HFFc6 (cell line): ENCODE measurements at places on chromosomes 3 and 15. TPM values are rescaled to one million over a fixed set of nuclear protein-coding genes. Genes with fewer than 3 reads are reported as not detected.

- no peaks in the 10 kb centered on the region for H3K36me3 ChIP-seq
- no peak for DNase-seq
- H3K4me1 ChIP-seq, result peaks cover 20% of the 10 kb centered on the region
- no peaks in the 10 kb centered on the region for H3K27me3 ChIP-seq
Measured at GRCh38 chr3:73073091-73073707, 11.7 kb downstream of the EBLN2 start.

DNA sequence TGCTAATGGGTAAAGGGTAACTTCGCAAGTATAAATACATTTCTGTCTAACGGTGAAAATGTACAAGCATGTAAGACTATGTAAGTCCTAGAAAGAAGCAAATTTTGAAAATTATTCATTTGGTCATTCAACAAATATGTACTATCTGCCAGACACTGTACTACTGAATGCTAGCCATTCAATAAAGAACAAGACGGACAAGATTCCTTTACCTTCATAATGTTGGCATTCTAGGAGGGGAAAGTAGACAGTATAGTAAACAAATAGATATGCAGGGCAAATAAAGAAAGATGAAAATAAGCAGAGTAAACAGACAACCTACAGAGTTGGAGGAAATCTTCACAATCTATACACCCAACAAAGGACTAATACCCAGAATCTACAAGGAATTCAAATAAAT, 32.7 kb downstream of the C3orf70 start:
- H3K27ac ChIP-seq, result no peak overlapping the region
- DNase-seq, result no peak
- H3K27me3 ChIP-seq, result peaks cover 4% of the 10 kb centered on the region
- no peaks in the 10 kb centered on the region for H3K36me3 ChIP-seq
- H3K4me3 ChIP-seq, result no peak overlapping the region

GRCh38 chr3:146115619-146116018, 45.4 kb downstream of the PLOD2 start:
- H3K36me3 ChIP-seq, result peaks cover 75% of the 10 kb centered on the region
- H3K4me1 ChIP-seq, result peaks cover 27% of the 10 kb centered on the region
- H3K4me3 ChIP-seq, result no peak overlapping the region
- H3K27me3 ChIP-seq, result peaks cover 9% of the 10 kb centered on the region

DNA sequence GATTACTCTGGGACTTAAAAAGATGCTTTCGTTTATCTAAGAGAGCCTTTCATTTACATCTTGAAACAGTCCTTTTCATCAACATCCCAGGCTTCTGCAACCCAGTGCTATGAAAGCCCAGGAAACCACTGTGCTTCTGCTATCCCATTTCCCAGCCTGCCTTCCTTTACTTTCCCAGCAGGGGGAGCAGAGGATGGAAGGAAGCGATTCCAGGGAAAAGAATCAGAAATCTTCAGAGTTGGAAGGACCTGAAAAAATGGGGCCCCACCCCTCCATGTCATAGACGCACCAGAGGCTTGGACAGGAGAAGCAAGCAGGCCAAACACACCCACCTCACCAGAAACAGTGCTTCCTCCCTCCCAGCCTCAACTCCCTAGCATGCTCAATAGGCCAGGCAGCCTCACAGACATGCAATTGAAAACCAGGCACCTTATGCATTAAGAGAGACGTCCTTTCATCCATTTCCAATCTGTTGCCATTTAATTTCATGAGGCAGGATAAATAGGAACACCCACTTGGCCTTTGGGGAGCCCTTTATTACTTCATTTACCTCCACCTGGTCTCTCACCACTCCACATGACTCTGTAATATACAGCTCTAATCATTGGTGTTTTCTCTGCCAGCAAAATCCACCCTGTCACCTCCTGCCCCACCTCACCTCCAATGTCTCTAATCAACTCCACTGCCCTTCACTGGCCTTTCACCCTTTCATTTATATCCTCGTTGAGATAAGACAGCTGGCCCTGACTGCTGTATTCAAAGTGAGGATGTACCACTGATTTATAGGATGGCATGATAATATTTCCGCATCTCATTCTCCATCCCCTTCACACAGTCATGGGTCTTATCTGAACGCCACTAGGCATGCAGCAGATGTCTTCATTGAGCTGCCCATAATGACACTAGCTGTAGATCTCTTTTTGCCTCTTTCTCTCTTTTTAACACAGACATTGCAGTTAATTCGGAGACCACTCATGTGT, 583.9 kb downstream of the NTRK3 start:
- H3K27me3 ChIP-seq, result peaks cover 2% of the 10 kb centered on the region
- no peak overlapping the region for H3K27ac ChIP-seq
- H3K36me3 ChIP-seq, result peaks cover 12% of the 10 kb centered on the region
- no peak overlapping the region for H3K4me3 ChIP-seq
- peaks cover 47% of the 10 kb centered on the region for H3K4me1 ChIP-seq
- peak; percentile 27 for DNase-seq

- no peak overlapping the region for H3K27ac ChIP-seq
- no peak overlapping the region for H3K4me3 ChIP-seq
- H3K4me1 ChIP-seq, result peaks cover 15% of the 10 kb centered on the region
- no peak for DNase-seq
- peaks cover 38% of the 10 kb centered on the region for H3K27me3 ChIP-seq
- no peaks in the 10 kb centered on the region for H3K36me3 ChIP-seq
Measured at GRCh38 chr3:193875601-193876321, 260.2 kb upstream of the HES1 start.

Gene CHRM5
- total RNA-seq, result 0.10 TPM in 1 of 3 replicates, not detected in the others

- no peak for DNase-seq
- peak overlapping the region; percentile 59 for H3K27ac ChIP-seq
- H3K4me3 ChIP-seq, result peak overlapping the region; percentile 56
- H3K36me3 ChIP-seq, result no peaks in the 10 kb centered on the region
Measured at GRCh38 chr15:52193321-52193720, 2.1 kb upstream of the GNB5 start.

GRCh38 chr15:84908564-84908963, 24.1 kb downstream of the SLC28A1 start:
- no peak overlapping the region for H3K27ac ChIP-seq
- H3K36me3 ChIP-seq, result no peaks in the 10 kb centered on the region
- no peak for DNase-seq
- no peak overlapping the region for H3K4me3 ChIP-seq
- H3K4me1 ChIP-seq, result peaks cover 31% of the 10 kb centered on the region

DNA sequence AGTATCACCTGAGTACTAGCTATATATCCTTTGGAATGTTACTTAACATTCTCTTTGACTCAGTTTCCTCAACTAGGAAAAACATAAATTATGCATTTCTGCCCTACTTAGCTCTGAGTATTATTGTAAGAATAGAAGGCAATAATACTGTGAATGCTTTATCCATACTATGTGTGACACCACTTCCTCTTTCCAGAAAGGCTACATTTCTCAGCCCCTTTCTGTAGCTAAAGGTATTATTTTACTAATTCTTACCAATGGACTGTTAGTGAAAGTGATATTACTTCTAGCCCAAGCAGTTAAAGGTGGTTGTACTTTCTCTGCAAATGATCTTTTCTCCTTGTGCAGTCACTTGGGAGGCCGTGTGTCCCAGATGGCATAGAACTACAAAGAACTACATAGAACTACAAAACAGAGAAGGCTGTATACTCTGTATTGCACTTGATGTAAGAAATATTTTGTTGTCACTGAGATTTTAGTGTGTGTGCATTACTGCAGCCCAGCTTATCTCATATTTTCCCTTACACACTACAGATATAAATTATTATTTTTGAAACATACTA, 35.1 kb downstream of the MYH15 start:
- no peak overlapping the region for H3K27ac ChIP-seq
- DNase-seq, result no peak
- no peak overlapping the region for H3K4me3 ChIP-seq

DNA sequence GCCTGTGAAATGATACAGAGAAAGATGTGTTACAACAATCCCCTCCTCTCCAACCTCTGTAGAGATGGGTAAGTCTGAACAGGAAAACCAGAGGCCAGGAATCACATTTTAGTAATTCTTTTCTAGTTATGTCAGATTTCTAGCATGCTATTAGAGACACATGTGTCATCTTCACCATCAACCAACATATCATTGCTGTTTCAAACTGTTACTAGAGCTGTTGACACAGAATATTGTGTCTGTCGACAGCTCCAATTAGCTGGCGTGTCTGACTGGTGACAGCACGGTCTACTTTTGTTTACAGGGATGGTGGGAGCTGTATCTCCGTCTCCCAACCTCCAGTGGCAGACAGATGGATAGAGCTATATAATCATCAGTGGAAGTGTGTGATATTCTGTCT, 393.2 kb downstream of the SOX2 start:
- no peaks in the 10 kb centered on the region for H3K36me3 ChIP-seq
- no peak for DNase-seq
- no peak overlapping the region for H3K27ac ChIP-seq
- H3K27me3 ChIP-seq, result no peaks in the 10 kb centered on the region
- H3K4me3 ChIP-seq, result no peak overlapping the region

GRCh38 chr3:135452881-135453280, 512.6 kb upstream of the PPP2R3A start:
- no peak overlapping the region for H3K4me3 ChIP-seq
- H3K27me3 ChIP-seq, result peaks cover 6% of the 10 kb centered on the region
- H3K27ac ChIP-seq, result no peak overlapping the region
- no peaks in the 10 kb centered on the region for H3K4me1 ChIP-seq
- no peak for DNase-seq

- H3K27me3 ChIP-seq, result no peaks in the 10 kb centered on the region
- peak; percentile 34 for DNase-seq
- peaks cover 10% of the 10 kb centered on the region; the same call in 1 of the 2 replicates for H3K36me3 ChIP-seq
- no peak overlapping the region for H3K4me3 ChIP-seq
- H3K4me1 ChIP-seq, result peaks cover 6% of the 10 kb centered on the region; the same call in 1 of the 2 replicates
Measured at GRCh38 chr3:65439641-65440284, 599.0 kb downstream of the MAGI1 start.

DNA sequence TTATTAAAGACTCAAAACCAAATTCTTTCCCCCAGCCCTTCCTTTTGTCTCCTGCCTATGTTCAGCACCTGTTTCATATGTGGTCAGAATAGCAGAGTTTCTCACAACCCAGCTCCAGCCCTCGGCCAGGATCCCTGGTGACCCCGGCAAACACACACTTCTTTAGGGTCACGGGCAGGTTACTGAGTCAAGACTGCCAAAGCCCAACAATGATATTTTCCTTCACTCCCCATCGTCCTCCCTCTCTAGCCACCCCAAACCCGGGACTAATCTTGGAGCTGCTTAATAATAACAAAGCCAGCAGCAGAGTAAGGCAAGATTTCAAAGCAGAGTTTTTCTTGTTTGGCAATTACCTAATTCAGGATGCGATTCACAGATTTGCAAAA, 25.5 kb downstream of the RARB start:
- no peak for DNase-seq
- no peaks in the 10 kb centered on the region for H3K36me3 ChIP-seq
- H3K4me1 ChIP-seq, result peaks cover 59% of the 10 kb centered on the region
- H3K27ac ChIP-seq, result peak overlapping the region; percentile 62
- H3K4me3 ChIP-seq, result peak overlapping the region; percentile 77

DNA sequence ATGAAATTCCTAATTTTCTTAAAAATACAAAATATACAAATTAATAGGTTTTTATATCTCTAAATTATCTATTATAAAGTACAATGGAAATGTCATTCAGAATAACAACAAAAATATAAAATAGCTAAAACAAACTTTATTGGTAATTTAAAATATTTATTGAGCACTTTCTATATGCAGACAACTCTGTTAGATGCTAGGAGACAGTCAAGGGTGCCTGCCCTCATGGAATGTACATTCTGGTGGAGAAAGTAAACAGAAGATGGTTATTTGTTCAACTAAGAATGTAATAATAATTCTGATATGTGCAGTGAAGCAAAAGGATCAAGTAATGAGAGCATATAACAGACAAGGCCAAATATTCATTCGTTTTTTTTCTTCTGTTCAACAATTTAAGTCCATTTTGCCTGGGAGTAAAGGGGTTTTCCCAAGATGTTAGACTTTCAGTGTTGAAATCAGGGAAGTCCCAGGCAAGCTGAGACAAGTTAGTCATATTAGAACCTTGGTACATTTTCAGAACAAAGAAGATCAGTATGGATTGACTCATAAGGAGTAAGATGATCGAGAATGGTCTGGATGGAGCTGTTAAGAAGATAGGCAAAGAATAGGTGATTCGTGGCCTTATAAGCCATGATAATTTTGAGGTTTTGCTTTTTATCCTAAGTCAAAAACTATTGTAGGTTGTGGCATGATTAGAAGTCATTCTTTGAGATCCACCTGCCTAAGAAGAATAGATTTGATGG, 150.2 kb upstream of the MLF1 start:
- H3K4me1 ChIP-seq, result no peaks in the 10 kb centered on the region
- no peak overlapping the region for H3K4me3 ChIP-seq
- no peaks in the 10 kb centered on the region for H3K36me3 ChIP-seq
- H3K27ac ChIP-seq, result no peak overlapping the region

Gene POPDC2
- 0.46 and 0.68 TPM in 2 replicates for total RNA-seq

GRCh38 chr15:25345943-25346342, 92.9 kb downstream of the UBE3A start:
- H3K4me3 ChIP-seq, result no peak overlapping the region
- no peak overlapping the region for H3K27ac ChIP-seq
- no peaks in the 10 kb centered on the region; the same call in 1 of the 2 replicates for H3K27me3 ChIP-seq
- no peak for DNase-seq

Gene MINDY2
- total RNA-seq, result 26.3 to 34.6 TPM (median 30.8 TPM) in 3 replicates

Gene PHLDB2
- total RNA-seq, result 37.8 to 54.3 TPM (median 52.5 TPM) in 3 replicates

- peaks cover 32% of the 10 kb centered on the region for H3K4me1 ChIP-seq
- peak overlapping the region; percentile 81 for H3K4me3 ChIP-seq
- no peaks in the 10 kb centered on the region; the same call in 1 of the 2 replicates for H3K27me3 ChIP-seq
Measured at GRCh38 chr3:23712656-23713559, 92.8 kb upstream of the UBE2E1 start.

DNA sequence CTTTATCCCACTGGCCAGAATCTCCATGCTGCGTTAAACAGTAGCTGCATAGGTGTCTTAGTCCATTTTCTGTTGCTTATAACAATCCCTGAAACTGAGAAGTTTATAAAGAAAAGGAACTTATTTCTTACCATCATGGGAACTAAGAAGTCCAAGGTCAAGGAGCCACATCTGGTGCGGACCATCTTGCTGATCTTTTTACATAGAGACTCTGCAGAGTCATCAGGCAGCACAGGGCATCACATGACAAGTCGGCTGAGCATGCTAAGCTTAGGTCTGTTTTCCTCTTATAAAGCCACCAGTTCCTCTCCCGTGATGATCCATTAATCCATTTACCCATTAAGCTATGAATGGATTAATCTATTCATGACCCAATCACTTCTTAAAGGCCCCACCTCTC, 22.4 kb upstream of the FAM174B start:
- peaks cover 5% of the 10 kb centered on the region for H3K27me3 ChIP-seq
- peaks cover 19% of the 10 kb centered on the region for H3K4me1 ChIP-seq
- H3K27ac ChIP-seq, result no peak overlapping the region
- DNase-seq, result no peak
- H3K4me3 ChIP-seq, result no peak overlapping the region
- no peaks in the 10 kb centered on the region for H3K36me3 ChIP-seq

Gene CYP8B1
- total RNA-seq, result not detected in 3 replicates

GRCh38 chr15:99092554-99093172, 12.2 kb upstream of the SYNM start:
- H3K27me3 ChIP-seq, result peaks cover 30% of the 10 kb centered on the region
- no peak overlapping the region for H3K4me3 ChIP-seq
- H3K36me3 ChIP-seq, result no peaks in the 10 kb centered on the region
- H3K4me1 ChIP-seq, result no peaks in the 10 kb centered on the region
- no peak for DNase-seq
- H3K27ac ChIP-seq, result no peak overlapping the region
